ENCODE measurements at places on chromosomes 5 and 9. TPM values are rescaled to one million over a fixed set of nuclear protein-coding genes. Genes with fewer than 3 reads are reported as not detected.

ACTBL2 gene
- not detected for polyA plus RNA-seq

IL7R gene
- polyA plus RNA-seq: 0.22 TPM

DNA sequence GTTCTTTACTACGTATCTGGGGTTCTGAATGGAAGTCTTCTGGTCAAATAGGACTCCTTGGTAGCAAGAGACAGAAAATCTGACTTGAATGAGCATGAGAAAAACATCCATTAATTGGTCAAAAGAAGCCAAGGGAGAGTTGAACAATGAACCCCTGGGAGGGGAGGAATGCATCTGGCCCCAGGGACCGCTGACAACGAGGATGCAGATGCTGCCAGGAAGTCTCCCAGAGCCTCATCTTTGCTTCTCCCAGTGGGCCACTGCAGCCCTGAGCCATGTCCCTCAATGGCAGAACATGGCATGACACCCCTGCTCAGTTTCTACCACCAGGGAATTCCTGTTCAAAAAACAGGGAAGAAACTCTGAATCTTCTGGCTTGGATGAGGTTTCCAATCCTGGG, 50.5 kb upstream of the ICE1 start:
- no peak for DNase-seq

DNA sequence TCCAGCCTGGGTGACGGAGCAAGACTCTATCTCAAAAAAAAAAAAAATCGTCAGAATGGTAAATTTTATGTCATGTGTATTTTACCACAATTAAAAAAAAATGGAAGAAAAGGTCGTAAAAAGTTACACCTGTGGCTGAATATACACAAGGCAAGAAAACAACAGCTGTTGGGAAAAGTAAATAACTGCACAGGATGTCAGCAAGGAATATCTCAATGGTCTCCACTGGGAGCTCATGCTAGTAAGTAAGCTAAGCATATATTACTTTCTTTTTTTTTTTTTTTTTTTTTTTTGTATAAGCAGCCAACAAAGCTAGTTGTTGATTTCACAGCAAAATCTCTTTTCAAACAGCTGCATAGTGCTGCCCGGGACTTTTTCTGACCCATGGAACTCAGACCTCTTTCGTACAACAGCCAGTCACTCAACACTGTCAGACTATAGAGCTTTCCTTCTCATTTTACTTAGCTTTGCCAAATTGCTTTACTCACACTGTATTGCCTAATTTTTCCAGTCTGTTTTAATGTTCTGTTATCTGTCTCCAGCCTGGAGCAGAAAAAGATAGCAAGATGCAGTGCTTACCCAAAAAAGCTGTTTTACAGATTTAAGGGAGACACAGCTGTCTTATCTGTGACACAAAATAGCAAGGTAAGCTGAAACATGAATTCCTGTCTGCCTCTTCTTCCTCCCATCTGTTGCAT, 175.9 kb downstream of the ENC1 start:
- DNase-seq: no peak

- DNase-seq: no peak
Observed at GRCh38 chr5:96159043-96159442, 197.4 kb upstream of the ELL2 start.

GRCh38 chr5:149543361-149544027, 7.7 kb downstream of the CSNK1A1 start:
- no peak for DNase-seq
